Left kidney (tissue), 8 donors: ENCODE measurements at places on chromosomes 7 and 10.
A peak's percentile ranks its signal among the peaks of the same experiment; 100 is the strongest.

GRCh38 chr7:16193631-16194030 lies 227.7 kb downstream of the CRPPA start:
- DNase-seq = no peak

DNA sequence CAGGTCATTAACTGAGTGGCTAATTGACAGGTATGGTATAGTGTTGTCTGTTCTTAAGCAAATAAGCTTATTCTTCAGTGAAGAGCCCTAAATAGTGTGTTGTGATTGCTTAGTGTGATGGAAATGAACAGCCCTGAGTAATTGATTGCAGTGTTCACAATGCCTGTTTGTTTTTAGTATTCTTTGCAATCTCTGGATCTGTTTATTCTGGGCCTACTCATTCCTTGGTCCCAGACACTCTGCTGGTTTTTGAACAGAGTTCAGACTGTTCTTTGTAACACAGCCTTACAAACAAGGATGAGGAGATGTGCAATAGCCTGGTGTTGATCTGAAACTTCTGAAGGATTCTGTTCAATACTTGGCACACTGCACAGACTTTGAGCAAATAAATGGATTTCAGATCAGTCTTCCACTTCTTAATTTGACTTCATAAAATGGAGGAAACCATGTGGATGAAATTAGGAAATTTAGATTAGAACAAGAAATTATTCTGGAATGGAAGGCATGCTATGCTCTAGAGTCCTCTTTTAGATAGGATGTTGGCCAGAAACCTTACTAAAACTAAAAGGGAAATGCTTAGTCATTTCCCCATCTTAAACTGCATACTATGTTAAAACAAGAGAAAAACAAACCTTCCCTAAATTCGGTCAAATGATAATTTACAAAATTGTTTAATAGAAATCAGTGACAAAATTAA lies 444.2 kb upstream of the SEMA3D start:
- no peak for DNase-seq

- peak; percentile 66 for DNase-seq
Observed at GRCh38 chr7:134514663-134515062, 12.7 kb upstream of the AKR1B10 start.

DNA sequence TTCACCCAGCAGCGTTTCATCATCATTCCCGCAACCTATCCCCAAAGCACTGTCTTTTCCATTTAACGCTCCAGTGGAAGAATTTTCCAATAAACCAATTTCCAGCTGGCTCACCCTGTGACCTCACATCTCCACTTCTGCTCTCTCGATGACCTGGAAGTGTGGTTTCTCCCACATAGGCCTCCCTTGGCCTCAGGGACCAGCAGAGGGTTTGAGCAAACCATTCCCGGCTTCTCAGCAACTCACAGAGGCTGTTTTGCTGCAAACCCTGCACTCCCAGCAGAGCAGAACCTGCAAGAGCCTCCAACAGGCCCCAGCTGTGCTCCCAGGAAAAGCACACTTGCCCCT lies 523.0 kb upstream of the FOXK1 start:
- no peak for DNase-seq

DNA sequence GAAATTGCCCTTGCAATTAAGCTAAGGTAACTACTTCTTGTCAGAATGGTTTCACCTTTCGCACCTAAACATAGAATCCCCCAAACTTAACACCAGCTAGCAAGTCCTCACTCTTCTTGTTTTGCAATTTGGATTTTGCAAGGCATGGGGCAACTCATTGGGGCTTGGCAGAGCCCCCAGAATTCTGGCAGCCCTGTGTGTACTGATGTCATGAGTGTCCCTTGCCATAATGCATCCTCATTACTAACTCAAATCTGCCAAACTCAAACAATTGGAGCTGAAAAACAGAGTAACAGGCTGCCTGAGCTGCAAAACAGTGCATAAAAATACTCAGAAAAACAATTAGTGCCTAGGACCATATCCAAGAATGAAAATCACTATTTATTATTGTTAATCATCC lies 7.9 kb upstream of the XPNPEP1 start:
- DNase-seq = no peak

DNA sequence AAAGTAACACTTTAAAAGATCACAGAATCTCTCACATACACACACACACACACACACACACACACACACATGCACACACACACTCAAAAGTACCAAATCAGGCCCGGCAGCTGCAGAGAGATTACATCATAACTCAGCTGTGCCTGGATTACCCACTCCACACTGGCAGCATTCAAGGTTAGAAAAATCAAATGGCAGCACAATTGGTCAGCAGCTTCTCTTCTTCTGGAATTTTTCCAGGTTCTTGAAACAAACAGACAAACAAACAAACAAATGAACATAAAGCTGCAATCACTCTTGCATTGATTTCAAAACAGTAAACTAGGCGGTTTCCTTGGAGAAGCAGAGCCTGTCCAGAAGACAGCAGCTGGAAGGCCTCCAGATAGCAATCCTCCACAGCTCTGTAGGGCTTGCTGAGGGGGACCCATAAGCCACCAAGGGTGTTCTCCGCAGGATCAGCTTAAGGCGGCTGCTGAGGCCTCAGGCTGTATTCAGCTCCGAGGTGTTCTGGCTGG lies 24.5 kb upstream of the FAM133B start:
- DNase-seq = no peak

DNA sequence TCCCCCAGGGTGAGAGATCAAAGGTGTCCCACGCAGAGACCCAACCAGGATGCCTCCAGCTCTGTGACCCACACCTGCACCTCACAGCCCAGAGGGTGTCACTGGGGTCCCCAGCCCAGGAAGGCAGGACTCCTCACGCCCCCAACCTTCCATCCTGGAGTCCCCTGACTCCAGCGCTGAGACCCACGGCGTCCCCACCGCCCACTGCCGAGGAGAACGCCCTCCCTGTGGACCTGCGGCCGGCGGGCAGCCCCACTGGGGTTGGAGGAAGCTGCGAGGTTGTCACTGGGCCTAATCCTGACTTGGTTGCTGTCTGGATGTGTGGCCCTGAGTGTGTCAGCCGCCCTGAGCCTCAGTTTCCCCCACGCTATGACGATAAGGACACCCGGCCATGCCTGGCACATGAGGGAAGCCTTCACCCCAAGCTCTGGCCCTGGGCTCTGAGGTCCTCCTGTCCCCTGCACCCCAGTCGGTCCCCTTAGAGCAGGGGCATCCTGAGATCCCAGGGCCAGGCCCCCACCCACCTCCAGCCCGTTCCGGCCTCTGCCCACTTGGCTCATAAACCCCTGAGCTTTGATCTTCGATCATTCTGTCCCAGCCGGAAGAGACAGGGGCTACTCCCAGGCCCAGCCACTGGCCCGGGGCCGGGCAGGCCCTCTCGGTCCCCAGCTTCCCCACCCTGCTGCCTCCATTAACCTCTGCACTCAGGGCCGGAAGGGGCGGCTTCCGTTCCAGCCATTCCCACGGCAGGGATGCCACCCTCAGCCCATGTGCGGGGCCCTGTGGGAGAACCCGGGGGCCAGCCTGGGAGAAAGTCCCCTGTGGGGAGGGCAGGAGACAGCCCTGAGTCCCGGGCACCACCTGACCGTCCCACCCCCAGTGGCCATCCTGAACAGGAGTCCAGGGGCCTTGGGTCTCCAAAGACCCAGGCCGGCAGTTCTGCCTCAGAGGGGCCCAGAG lies 113.2 kb downstream of the MICALL2 start:
- DNase-seq = no peak

DNA sequence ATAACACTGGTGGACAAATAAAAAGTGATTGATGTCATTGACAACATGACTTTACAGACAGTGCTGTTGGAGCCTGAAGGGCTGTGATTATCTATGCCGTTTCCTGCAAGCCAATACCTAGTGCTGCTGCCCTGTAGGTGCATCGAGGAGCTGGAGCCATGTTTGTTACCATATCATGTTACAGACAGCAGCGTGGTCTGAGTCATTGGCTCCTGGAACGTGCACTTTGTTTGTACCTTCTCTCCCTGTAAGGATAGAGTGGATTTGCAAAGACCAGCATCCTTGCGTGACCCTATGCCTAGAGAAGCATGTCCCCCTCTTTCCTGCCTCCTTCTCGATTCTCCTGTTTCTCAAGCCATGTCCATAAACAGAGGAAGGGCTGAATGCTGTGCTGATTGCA lies 597.2 kb downstream of the TYW1 start:
- DNase-seq = peak; percentile 42

GRCh38 chr10:35339942-35340341 lies 3.6 kb downstream of the CCNY start:
- no peak for DNase-seq

- DNase-seq = no peak
Observed at GRCh38 chr7:95375591-95376257, 20.5 kb downstream of the PON3 start.

GRCh38 chr10:110306452-110306768 lies 1.7 kb upstream of the SMNDC1 start:
- no peak for DNase-seq

DNA sequence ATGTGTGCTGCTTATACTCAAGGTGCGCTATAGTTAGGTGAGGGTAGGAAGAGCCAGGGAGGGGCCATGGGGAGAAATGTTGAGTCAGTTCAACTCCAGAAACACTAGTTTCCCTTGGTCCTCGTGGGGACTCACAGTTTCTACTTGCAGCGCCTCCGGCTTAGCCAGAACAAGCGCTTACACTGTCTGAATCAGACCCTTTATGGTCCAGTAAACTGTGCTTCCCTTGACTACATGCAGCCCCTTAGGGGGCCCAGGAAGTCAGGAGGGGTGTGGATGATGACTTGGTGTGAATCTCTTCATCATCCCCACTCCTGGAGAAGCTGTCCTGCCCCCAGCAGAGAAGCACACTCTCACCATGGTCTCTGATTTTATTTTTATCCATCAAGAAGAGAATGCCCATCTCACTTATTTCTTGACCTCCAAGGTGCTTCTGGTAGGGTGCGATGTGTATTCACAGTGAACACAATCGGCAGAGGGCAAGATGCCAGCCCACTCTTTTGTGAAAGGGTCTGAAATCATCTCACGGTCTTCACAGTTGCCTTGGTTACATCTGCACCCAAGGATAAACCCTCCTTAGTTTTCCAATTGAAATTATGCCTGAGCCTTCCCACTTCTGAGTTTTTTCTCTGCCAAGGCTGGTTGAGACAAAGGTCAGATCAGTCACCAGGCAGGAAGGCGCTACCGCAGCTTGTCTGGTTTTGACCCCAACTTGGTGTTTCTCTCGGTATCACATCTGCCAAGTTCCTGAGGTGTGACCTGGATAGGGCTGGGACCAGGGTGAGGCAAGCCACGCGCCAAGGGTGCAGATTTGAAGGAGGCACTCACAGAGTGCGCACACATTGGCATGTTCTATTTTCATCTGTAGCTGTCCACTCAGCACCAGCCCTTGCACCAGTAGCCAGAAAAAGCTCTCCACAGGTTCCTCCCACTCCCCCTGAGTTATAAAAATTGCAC lies 62.7 kb upstream of the LRRC4 start:
- no peak for DNase-seq

DNA sequence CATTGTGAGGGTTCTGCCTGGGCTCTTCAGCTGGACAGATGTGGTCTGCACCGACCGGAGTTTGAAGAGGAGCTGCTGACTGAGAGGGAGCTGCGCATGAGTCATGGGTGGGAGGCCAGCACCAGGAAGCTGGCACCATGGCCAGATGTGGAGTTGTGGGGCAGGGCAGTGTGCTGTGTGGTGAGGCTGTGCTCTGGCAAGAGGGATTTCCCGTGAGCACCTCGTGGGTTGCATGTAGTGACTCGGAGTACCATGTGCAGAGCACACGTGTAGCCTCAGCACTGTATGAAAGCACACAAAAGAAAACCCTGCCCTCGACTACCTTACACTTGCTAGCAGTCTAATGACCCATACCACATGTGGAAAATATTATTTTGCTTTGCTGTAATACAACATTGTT lies 103.4 kb downstream of the WNT2 start:
- no peak for DNase-seq

GRCh38 chr7:49488573-49488972 lies 284.9 kb upstream of the VWC2 start:
- DNase-seq = no peak

- no peak for DNase-seq
Observed at GRCh38 chr7:89666136-89666835, 488.0 kb upstream of the STEAP1 start.

- DNase-seq = peak; percentile 59
Observed at GRCh38 chr10:21238717-21239116, 286.8 kb downstream of the SKIDA1 start.

- DNase-seq = no peak
Observed at GRCh38 chr7:152006336-152006735, 19.1 kb upstream of the GALNT11 start.

- DNase-seq = no peak
Observed at GRCh38 chr10:124727361-124727960, 16.7 kb downstream of the FAM53B start.

- DNase-seq = no peak
Observed at GRCh38 chr10:99787782-99788445, 5.5 kb downstream of the ABCC2 start.

- no peak for DNase-seq
Observed at GRCh38 chr10:128546651-128547165, 420.5 kb upstream of the MKI67 start.

- no peak for DNase-seq
Observed at GRCh38 chr10:110651044-110651958, 7.2 kb downstream of the RBM20 start.

- DNase-seq = no peak
Observed at GRCh38 chr7:42877862-42878261, 34.0 kb downstream of the C7orf25 start.

GRCh38 chr7:29207162-29207801 lies 12.7 kb downstream of the CHN2 start:
- no peak for DNase-seq

- no peak for DNase-seq
Observed at GRCh38 chr7:106869954-106870353, 4.9 kb downstream of the PIK3CG start.

GRCh38 chr10:20888620-20889330 lies 8.3 kb downstream of the NEBL start:
- no peak for DNase-seq

DNA sequence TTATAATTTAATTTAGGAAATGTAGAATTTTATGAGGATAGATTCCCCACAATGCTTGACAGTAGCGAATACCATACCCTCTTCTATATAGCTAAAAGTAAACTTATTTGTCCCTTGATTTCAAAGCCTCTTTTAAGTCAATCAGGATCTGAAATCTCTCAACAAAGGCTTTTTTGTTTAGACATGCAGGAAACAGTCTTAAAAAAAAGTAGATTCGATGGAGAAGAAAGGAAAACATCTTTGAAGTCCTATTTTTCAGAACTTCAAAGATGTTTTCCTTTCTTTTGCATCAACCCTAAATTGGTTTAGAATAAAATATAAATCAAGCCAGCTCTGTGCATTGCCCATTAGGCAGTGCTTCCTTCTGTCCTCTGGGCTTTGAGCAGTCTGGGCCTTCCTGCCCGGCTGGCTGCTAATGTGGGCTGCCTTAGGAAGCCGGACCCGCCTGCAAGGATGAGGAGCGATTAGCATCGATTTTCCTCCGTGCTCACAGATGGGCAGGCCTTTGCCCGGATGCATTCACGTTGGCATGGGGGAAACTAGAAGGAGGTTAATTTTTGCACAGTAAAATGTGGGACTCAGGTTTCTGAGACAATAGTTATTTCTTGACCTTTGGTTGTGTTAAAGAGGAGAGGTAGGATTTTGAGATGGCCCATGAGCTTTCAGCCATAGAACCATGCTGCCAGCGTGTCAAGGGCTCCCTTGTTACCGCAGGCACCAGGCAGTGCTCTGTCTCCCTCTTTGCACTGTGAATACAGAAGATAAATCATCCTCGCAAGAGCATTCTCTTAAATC lies 15.5 kb downstream of the MSRB2 start:
- peak; percentile 22 for DNase-seq
